ENCODE measurements at places on chromosomes 11 and 22.
A peak's percentile ranks its signal among the peaks of the same experiment; 100 is the strongest.

- DNase-seq: no peak
Measured at GRCh38 chr22:50114221-50115021, 24.6 kb downstream of the MOV10L1 start.

DNA sequence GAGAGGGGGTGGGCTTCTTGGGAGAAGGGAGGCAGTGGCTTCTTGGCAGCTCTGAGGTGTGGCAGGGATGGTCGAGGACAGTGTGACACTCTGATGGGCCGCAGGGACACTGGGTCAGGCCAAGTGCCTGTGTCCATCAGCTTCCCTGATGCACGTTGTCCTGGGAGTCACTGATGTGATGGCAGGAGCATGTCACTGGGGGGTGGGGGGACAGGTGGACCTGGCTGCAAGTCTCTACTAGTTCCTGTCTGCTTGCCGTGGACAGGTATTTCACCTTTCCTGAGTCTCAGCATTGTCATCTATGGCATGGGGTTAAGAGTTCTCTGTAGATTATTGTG, 592.9 kb downstream of the TBC1D22A start:
- DNase-seq: no peak

DNA sequence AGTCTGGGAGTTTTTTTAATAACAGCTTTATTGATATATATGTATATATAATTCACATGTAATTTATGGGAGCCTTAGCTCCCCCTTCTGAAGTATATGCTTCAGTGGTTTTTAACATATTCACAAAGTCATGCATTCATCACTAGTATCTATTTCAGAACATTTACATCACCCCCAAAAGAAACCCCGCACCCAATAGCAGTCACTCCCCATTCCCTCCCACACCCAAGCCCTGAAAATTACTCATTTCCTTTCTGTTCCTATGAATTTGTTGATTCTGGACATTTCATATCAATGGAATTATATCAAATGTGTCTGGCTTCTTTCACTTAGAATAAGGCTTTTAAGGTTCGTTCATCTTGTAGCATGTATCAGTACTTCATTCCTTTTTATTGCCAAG, 35.6 kb upstream of the SYT7 start:
- no peak for DNase-seq

- DNase-seq: peak; percentile 20
Measured at GRCh38 chr11:107301878-107302277, 155.7 kb downstream of the CWF19L2 start.

GRCh38 chr11:4146070-4146771, 51.6 kb downstream of the RRM1 start:
- no peak for DNase-seq

GRCh38 chr11:35007277-35007676, 90.9 kb downstream of the PDHX start:
- no peak for DNase-seq

DNA sequence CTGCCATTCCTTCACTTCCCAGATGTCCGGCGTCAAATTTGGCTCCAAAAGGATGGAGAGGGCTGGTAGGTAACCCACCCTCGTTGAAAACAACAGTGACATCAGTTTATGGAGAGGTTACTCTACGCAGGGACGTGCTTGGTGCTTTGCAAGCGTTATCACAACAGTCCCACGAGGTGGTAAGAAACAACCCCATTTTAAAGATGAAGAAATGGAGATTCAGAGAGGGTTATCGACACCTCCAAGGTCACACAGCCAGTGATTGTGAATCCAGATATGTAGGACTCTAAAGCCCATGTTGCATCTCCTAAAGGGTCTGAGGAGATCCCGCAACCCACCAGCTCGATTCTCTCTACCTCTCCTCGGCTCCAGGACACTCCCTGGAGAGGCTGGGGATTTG, 773 bp downstream of the MIAT start:
- DNase-seq: no peak

GRCh38 chr11:26712497-26712896, 9.4 kb downstream of the SLC5A12 start:
- DNase-seq: no peak

- DNase-seq: no peak
Measured at GRCh38 chr11:62856333-62856895, 17.0 kb upstream of the WDR74 start.

GRCh38 chr11:122309262-122309925, 193.4 kb upstream of the BLID start:
- no peak for DNase-seq

DNA sequence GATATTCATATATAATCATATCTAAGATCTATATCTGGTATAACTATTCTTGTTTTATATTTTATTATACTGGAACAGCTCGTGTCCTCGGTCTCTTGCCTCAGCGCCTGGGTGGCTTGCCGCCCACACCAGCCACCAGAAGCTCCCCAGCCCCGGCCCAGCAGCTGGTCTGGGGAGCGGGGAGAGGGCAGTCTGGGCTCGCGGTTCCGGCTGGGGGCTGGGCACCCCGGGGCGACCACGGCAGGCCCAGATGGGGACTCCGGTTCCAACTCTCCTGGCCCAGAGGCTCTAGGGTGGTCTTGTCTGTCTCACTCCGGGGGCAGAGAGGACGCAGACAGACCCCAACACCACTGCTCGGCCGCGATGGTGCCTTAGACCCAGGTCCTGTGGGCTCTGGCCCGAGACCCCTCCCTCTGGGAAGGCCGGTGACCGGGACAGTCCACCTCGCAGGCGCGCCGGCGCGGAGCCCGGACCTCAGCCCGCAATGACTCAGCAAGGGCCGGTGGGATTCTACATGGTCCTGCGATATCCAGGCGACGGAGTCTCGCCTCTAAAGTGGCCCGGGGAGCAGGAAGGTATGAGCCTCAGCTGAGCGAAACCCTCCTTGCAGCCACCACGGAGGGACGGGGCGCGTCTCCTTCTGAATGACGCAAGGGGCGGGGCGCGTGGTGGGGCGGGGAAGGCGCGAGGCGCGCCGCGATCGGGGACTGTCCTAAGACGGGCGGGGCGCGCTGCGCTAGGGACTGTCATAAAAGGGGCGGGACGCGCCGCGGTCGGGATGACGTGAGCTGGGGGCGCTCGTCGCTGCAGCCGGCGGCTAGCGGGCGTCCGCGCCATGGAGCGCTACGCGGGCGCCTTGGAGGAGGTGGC, at the start of gene DGCR6:
Gene DGCR6, plus strand, starts transcription at position 781 of the 870 bp plus-strand sequence. Its CDS starts 55 bp downstream, at position 836.
- DNase-seq: no peak

- DNase-seq: peak; percentile 59
Measured at GRCh38 chr11:119696378-119697222, 32.4 kb downstream of the NECTIN1 start.

GRCh38 chr11:1073261-1073724, 1.4 kb upstream of the MUC2 start:
- no peak for DNase-seq

GRCh38 chr11:1866226-1866625, 13.3 kb downstream of the LSP1 start:
- DNase-seq: no peak

DNA sequence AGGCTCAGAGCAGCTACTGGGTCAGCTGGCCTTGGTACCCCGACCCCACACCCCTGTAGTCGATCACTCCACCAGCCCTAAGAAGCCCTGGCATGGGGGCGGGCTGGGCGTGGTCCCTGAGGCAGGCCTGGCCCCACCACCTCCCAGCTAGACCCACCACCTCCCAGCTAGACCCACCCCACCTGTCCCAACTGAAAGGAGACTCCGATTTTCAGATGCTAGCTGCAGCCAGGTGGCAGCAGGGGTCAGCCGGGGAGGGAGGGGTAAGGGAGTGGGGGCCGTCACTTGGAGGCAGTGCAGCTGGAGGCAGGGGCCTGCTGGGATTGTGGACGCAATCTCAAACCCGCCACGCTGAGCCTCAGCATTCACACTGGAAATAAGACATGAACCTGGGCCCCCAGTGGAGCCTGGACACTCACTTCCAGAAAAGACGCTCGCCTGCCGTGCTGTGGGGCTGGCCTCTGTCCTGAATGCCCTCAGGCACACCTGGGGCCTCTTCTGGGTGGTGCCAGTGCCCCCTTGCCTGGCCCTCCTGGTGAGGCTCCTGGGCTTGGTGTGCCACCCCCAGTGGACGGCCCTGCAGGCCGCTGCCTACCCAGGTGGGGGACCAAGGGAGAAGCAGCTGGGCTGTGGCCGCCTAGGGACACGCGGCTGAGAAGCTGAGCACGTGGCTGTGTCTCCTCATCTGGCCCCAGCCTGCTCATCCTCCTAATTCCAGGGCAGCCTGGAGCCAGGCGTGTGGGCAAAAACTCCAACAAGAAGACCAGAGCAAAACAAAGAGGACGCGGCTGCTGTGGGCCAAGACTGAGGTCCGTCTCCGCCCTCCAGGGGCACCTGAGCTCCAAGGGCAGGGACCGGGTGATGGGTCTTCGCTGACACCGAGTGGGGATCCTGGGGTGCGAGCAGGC, 26.7 kb downstream of the OSBPL5 start:
- DNase-seq: no peak

DNA sequence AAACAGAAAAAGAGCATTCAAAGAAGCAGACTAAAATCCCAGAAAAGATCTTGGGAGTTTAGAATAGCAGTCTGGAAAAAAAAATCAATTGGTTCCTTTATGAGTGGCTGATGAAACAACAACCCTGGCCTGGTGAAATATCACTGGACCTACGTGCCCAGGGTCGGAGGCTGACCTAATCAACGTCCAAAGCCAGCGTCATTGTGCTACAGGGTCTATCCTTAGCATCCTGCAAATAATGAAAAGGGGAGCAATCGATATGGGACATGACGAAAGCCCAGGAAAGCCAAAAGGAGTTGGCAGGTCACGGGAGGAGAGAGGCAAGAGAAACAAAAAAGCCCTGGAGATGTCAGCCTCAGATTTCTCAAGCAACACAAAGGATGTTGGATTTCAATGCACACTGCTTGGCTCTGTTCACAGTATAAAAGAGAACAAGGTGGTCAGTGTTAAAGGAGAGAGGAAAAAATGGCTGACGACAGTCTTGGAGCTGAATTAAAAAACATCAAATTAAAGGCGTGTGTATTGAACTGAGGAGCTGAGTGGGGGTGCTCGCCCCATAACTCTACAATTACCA, 148.8 kb downstream of the BLID start:
- no peak for DNase-seq

DNA sequence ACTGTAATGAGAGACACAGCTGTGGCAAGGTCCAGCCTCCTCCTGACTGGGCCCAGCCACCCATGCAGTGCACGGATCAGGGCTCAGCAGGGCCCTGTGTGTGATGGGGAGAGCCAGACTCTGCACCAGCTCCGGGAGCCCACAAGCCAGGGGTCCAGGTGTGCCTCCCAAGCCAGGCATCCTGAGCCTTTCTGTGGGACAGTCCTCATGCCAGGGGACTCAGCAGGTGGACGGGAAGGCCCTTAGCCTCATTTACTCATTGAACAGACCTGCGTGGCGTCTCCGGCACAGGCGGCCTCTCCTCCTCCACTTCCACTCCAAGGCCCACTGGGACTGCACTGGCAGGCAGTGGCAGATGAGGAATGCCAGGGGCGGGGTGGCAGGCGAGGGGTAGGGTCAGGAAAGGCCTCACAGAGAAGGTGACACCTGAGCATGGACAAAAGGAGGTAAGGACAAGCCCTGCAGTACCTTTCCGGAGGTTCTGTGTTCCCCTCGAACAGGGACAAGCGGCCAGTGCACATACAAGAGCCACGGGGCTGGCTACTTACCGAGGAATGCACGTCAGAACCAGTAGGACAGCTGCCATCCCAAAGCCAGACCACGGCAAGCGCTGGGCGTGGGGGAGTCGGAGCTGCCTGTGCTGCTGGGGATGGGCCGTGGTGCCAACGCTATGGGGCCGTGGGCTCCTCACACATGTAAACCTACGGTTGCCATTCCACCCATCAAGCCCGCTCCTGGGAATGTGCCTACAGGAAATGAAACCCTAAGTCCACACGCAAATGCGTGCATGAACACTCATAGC, 52.7 kb downstream of the IGF2 start:
- DNase-seq: no peak

DNA sequence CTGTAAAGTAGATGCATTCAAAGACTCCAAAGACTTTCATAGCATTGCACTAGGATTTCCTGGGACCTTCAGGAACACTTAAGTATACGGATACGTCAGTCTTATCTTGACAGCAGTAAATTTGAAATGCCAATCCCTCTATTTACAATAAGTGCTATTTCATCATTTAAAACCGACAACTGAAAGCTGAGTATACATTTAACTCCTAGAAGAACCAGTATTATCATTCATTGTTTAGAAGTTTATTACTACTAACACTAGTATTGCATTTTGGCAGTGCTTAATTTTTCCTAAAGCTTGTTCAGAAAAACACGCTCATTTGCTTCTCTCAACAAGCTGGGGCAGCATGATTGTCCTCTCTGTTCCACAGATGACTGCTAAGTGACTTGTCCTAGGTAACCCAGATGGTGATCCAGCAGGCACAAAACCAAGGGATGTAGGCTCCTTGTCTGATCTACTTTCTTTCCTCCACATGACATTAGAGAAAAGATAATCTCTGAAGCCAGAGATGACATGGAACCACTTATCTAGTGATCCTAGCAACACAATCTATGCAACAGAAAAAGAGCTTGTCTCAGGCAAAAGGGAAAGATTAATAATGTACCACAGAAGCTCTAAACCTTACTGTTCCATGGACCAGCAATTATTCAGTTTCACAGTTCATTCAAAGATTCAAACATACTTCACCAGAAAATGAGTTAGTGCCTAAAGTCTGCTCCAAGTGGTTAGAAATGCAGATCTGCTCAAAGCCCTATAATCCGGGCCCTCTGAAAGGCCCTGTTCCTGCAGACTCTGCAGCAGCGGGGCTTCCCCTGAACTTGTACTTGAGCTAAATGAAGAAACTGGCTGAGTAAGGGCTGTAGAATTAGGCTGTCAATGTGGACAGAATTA, 5.2 kb downstream of the MAML2 start:
- DNase-seq: no peak

DNA sequence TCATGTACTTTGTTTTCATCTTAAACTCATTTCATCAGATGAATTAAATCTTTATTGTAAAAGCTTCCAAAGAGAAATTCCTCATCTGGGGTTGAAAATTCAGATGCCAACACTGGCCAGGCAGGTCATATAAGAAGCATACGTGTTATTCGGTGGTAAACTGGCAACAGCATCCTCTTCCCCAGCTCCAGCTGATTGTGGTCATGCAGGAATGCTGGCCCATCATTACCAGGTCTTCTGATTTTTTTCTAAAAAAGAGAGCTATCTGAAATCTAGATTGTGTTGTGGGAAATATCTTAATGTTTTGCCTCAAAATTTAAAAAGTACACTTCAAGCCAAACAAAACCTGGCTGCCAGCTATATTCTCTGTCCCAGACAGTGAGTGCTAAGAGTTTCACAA, 53.6 kb downstream of the ARFGAP2 start:
- DNase-seq: no peak

GRCh38 chr11:2580061-2580421, 119.8 kb downstream of the KCNQ1OT1 start:
- DNase-seq: no peak

GRCh38 chr11:30131535-30131934, 99.3 kb upstream of the FSHB start:
- no peak for DNase-seq

DNA sequence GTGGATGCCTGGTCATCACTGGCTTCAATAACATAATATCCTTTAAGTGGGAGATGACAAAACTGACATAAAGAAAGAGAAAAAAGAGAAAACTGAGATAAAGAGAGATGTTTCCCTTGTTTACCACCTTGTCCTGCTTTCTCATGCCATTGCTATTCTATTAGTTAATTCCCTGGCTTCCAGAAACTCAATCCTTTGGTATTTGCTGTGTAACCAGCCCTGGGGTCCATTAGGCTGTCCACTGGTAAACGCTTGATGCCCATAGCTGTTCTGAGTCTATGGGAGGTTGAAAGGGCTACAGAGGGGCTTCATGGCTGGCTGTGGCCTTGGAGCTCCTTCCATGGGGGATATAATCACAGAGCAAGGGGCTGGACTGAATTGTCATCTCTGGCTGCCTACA, 243.4 kb upstream of the PLET1 start:
- DNase-seq: no peak

- DNase-seq: peak; percentile 78
Measured at GRCh38 chr11:30017445-30017895, 640 bp upstream of the KCNA4 start.

GRCh38 chr22:17824457-17824856, 50.2 kb upstream of the BID start:
- DNase-seq: no peak

Data from ELF-1 (cell line).